NCI-H1930 (cell line): ENCODE measurements at places on chromosomes 12 and 14.

GRCh38 chr12:68332728-68333630 lies 817 bp upstream of the MDM1 start:
- DNase-seq: no peak

- DNase-seq: no peak
Measured at GRCh38 chr14:59333235-59333634, 131.9 kb downstream of the GPR135 start.

- peak; percentile 29 for DNase-seq
Measured at GRCh38 chr12:27652174-27652763, 44.0 kb upstream of the REP15 start.

DNA sequence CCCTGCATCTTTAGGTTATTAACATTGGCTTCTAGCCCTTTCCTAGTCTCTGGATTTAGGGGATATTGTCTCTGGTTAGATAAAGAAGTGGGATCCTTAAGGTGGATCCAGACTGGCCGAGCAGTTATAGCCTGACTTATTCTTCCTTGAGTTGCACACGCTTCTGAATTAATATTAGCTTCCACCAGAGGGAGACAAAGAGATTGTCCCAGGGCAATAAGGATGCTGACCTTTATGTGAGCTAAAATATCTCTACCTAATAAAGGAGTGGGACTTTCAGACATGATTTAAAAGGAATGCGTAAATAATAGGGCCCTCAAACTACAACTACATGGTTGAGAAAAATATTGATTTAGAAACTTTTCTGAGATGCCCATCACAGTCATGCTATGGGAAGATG lies 139.7 kb downstream of the SLCO1B3 start:
- DNase-seq: no peak

DNA sequence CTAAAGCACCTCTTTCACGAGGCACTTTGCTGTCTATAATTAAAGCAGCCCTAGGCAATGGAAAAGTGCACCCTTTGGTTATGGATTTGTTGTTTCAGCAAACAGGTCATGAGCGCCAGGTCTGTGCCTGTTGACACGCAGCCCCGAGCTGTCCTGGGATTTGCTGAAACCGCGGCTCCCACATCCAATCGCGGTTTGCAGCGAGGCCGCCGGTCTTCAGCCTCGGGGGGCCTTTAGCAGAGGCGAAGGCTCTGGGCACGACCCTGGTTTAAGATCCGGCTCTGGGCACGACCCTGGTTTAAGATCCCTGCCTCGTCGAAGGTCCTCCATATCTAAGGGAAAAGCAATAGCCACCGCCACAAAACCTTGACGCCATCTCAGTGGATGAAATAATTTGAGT lies 79.2 kb downstream of the GLT1D1 start:
- no peak for DNase-seq

GRCh38 chr14:103140316-103141109 lies 17.3 kb downstream of the TNFAIP2 start:
- no peak for DNase-seq

DNA sequence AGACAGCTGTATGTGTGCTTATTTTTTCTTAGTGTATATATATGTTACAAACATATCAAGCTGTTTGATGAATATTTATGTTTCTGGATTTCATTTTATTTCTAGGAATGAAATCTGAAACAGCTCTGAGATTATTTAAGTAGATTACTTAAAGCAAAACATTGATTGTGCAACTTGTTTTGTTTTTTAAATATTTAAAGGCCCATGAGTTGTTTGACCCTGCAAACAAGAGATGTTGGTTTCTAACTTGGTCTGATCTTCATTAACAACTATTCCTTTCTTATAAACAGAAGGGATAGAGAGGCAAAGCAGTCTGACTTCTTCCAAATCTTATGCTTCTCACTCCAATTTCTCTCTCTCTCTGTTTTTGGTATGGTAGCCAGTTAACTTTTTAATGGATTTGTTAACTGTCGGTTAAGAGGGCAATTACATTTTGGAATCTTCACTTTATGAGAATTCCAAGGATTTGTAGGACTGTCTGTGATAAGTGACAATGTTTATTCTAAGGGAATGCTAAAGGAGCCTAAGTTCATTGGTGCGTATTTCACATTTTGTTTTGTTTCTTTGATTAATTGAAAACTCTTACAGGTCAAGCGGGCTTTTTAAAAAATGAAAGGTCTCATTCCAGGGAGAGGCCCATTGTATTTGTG lies 102.6 kb upstream of the HMGA2 start:
- DNase-seq: no peak

DNA sequence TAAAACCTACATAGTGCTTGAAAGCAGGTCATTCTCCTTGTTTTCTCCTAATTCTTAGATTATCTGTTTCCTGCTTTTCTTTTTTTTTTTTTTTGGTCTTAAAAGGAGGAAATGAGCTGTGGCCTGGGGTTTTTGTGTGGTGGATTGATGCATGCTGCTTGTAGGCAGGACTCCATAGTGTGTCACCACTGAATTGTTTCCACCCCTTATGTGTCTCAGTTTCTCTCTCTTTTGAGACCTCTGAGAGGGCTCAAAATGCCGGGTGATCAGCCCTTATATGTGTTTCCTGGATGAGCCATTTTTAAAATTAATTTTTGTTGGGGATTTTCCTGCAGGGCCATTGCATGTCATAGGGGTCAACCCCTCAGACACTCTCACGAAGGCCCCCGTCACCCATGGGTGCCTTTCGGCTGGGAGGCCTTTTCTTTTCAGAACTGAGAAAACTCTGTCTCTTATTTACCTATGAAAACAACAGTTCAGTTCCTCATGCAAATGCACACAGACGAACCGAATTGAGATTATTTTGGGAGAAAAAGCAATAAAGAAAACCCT lies 32.0 kb upstream of the LRRK2 start:
- DNase-seq: no peak

DNA sequence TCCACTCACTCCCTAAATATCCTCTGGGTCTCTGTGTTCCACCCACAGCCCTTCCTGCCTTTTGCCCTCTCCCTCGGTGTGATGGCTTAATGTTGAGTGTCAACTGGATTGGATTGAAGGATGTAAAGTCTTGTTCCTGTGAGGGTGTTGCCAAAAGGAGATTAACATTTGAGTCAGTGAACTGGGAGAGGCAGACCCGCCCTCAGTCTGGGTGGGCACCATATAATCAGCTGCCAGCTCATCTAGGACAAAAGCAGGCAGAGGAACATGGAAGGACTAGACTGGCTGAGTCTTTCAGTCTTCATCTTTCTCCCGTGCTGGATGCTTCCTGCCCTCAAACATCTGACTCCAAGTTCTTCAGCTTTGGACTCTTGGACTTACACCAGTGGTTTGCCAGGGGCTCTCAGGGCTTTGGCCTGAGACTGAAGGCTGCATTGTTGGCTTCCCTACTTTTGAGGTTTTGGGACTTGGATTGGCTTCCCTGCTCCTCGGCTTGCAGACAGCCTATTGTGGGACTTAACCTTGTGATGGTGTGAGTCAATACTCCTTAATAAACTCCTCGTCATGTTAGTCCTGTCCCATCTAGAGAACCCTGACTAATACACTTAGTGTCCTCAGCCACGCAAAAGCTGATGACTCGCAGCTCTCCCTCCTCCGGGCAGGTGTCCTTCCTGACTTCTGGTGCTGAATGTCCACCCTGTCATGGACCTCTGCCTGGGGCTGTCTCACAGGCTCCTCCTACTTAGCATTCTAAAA lies 5.9 kb downstream of the DGLUCY start:
- DNase-seq: no peak

- no peak for DNase-seq
Measured at GRCh38 chr14:103428723-103429556, 43.7 kb downstream of the MARK3 start.

DNA sequence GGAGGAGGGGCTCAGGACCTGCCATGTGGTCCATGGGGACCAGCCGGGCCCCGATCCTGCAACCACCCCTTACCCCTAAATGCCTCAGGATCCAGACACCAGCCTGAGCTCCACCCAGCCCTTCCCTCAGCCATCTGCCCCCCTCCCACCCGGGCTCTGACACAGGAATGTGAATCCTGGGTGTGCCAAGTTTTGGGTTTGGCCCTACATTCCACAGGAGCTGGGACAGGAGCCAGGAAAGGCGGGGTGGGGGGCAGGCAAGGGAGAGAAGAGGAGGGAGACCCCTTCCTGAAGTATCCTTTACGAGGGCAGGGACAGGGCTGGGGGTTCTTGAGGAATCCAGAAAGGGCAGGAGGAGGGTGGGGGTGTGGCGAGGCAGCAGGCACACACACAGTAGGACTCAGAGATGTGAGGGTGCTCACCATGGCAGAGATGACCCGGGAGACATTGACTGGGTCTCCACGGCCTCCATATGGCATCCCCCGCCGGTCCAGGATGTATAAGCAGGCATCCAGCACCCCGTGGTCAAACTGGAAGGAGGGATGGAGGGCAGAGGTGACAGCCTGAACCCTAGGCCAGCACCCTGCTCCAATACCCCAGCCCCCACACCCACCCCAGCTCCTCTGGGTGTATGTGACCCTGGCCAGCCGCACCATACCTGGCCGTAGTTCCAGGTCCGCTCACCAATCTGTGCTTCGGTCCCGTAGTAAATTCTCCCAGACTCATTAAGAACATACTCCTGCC lies 3.5 kb downstream of the TGM1 start:
- DNase-seq: no peak

GRCh38 chr12:62882140-62882539 lies 52.8 kb downstream of the PPM1H start:
- no peak for DNase-seq

DNA sequence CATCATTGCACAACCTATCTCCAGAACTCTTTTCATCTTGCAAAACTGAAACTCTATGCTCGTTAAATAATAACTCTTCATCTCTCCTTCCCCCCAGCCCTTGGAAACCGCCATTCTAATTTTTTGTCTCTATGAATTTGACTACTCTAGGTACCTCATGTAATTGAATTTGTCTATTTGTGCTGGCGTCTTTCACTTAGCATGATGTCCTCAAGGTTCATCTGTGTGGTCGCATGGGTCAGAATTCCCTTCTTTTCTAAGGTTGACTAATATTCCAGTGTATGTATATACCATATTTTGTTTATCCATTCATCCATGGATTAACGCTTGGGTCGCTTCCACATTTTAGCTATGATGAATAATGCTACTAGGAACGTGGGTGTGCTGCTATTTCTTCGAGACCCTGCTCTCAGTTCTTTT lies 80.1 kb downstream of the PLXNC1 start:
- no peak for DNase-seq

- no peak for DNase-seq
Measured at GRCh38 chr14:53948205-53948884, 8.3 kb downstream of the BMP4 start.

DNA sequence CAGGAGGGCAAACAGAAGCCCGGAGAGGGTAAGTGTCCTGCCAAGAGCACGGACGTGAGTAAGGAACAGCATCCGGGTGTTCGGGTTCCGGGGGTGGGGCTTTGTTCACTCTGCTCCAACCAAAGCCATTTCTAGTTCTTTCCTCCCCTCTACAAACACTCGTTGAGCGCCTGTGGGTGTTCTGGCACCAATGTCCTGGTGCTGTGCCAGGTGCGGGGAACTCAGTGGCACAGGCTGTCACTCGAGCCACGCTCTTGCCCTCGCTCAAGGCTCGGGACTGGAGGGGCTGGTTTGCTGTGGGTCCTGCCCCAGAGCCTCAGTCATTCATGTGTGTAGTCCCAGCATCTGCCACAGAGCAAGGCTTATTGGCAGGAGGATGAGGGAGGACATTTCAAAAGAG lies 157.5 kb downstream of the CALM1 start:
- no peak for DNase-seq

GRCh38 chr14:61258985-61259384 lies 22.2 kb downstream of the TMEM30B start:
- no peak for DNase-seq

- DNase-seq: no peak
Measured at GRCh38 chr12:122862872-122863701, 27.8 kb downstream of the HIP1R start.

DNA sequence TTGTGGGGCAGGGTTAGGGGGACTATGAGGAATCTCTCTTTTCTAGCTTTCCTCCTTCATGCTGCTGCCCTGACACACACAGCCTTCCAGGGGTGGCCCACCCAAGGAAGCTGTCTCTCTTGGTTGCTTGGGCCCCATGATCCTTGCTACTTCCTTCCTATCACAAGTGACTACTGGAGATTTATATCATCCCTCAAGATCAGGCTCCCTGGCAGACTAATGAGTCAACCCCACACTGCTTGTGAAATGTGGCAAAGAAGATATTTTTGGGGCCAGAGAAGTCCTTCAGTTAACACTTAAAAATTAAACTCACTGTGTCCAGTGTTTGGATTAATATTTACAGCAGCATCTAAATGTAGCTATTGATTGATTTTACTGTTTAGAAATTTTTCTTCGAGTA lies 1.5 kb downstream of the OR4E1 start:
- DNase-seq: no peak

GRCh38 chr14:74710480-74710879 lies 2.4 kb downstream of the AREL1 start:
- no peak for DNase-seq

GRCh38 chr14:92534932-92535643 lies 21.5 kb downstream of the RIN3 start:
- no peak for DNase-seq

GRCh38 chr12:131818821-131819585 lies 9.2 kb upstream of the MMP17 start:
- DNase-seq: no peak

GRCh38 chr12:118345355-118345754 lies 27.4 kb downstream of the TAOK3 start:
- no peak for DNase-seq

- DNase-seq: no peak
Measured at GRCh38 chr12:64560396-64561301, 49.6 kb upstream of the RASSF3 start.

DNA sequence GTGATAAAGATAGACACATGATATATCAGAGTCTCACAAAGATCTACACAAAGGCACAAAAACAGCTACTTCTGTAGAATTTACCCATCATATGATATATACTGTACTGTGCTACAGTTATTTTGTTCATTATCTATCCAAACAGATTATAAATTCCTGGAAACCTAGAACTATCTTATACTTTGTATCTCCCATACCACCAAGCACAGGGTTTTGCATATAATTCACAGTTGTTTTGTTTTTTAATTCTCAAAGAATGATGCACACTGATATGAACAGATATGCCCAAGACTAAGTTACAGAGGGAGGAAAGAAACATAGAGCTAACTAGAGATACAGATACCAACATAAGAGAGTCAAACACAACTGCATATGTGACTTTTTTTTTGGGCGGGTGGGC lies 3.4 kb downstream of the PRKAG1 start:
- DNase-seq: no peak

GRCh38 chr12:110896559-110896958 lies 23.8 kb downstream of the MYL2 start:
- no peak for DNase-seq

DNA sequence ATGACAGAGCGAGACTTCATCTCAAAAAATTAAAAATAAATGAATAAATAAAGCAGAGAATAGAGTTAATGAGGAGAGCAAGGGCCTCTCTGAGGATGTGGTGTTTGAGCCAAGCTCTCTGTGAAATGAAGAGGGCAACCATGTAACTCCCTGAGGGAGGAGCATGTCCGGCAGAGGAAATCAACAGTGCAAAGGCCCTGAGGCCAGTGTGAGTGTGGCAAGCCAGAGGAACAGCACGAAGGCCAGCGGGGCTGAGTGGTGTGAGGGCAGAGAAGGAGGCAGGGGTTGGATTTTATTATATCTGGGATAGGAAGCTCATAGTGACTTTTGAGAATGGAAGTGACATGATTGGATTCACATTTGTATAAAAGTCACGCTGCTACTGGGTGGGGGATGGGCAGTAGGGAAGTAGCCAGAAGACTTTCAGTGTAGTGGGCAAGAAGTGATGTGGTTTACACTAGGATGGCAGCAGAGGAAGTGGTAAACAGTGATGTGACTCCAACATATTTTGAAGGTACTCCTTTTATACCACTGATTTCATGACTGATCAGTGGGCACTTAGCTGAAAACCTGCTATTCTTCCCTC lies 10.3 kb upstream of the LRP1-AS start:
- no peak for DNase-seq

GRCh38 chr12:55683676-55684075 lies 24.0 kb downstream of the ITGA7 start:
- DNase-seq: no peak
